ENCODE measurements at places on chromosomes 1 and 21.

DNA sequence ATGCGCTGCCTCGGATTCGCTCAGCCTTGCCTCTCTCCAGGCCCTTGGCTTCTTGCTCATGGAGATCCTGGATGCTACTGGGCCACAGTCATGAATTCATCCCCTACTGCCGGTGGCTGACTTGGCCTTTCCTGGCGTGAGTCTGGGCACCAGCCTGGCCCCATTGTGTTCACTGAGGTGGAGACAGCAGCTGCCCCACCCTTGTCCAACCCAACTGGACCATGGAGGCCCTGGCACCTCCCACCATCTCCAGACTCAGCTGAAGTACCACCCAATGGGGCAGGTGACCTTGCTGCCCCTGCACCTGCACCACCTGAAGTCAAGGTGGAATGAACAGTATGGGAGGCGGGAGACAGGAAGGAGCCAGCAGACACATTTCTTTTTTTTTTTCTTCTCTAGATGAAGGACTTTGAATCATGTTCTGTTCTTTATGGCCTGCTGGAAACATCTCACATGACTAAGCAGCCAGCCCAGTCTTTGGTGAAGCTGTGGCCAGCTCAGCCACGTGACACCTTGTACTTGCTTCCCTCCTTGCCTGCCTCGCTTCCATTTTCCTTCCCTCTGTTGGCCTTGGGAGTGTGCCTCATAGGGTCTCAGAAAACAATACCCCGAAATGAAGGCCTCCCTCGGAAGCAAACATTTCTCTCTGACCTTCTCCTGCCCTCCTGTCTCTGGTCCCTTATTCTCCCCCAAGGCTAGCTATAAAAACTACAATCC is 3.8 kb upstream of the SLC30A2 start:
- DNase-seq: no peak

DNA sequence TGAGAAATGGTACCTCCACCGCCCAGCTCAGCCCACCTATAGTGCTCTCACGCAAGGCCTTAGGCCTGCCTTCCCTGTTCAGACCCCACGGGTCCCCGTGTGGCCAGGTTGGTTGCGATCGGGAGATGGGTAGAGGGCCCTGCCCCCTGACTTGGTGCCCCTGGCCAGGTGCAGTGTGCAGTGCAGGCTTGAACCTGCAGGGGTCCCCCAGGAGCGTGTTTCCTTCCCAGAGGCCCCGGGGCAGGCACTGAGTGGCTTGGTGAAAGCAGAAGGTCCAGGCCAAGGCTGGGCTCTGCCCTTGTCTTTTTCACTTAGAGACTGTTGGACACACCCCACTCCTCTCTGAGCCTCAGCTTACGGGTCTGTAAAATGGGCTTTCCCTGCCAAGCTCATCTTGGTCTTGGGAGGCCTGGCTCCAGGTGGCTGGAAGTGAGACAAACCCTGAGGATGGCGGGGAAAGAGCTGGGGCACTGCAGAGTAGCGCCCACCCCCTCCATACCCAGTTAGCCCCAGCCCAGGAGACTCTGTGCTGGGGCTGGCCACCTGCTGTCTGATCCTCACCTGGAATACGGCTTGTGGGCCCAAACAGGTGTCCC is 9.3 kb upstream of the HES5 start:
- DNase-seq: no peak

DNA sequence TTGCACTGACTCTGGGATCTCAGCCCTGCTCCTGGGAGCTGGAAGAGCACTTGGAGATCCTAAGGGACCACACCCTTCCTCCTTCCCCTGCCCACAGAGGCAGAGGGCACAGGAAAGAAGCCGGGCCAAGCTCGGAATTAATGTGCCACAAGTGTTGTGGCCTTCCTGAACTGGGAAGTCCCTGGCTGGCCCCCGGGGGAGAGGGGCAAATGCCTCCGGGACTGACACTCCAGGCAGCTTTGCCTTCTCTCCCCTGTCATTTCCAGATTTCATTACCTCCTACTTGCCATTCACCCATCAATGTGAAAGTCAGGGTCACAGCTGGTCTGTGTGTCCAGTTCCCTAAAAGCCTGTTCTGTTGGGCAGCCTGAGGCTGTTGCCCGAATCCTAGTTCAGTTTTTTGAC is 21.7 kb downstream of the SESN2 start:
- DNase-seq: no peak

DNA sequence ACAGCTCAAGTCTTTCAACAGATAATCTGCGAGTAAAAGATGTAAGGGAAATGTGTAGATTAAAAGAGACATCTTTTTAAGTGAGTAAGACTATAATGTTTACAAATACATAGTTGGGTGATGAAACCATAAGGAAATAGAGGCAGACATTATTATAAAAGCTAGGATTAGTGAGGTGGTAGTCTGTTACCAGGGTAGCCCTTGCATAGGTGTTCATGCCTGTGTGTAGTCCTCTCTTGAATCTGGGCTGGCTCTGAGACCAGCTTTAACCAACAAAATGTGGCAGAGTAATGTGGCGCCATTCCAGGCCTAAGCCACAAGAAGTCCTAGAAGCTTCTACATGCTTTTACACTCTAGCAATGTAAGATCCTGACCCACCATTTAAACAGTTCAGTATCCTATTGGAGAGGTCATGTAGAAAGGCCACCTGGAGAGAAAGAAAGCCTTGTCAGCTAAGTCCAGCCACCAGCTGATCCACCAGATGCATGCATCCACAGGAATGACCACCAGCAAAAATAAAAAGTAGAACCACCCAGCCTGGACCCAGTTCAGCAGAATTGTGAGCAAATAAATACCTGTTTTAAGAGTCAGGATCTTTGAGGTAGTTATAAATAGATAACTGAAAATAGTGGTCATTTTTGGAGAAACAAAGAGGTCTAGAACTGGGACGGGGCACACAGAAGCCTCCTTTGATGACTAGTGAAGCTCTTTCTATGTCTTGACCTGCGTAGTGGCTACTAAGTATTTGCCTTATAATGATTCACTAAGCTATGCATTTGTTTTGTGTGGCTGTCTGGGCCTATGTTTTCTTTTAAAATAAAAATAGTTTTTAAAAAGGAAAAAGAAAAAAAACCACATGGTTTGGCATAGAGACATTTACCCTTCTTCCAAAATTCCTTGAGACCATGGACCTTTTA is 8.1 kb downstream of the NIBAN1 start:
- DNase-seq: peak; percentile 60

DNA sequence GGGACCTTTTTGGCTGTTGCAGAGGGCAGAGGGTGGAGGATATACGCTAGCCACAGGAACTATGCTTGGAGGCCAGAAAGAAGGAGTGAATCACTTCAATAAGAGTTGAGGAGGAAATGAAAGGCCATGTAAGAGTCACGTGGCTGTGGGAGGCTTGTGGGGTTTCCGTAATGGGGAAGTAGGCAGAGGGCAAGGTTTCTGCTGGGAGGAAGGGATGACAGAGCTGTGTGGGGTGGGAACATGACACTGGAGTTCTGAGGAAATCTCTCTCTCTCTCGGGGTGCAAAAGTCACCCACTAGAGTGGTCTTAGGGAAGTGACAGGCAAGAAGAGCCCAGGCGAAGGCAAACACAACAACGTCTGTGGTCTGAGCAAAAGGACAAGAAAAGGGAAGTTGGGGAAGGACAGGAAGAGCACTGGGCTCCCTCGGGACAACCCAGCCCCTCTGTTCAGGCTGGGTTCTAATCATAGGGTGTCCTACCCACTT is 3.9 kb upstream of the CD1C start:
- DNase-seq: no peak

DNA sequence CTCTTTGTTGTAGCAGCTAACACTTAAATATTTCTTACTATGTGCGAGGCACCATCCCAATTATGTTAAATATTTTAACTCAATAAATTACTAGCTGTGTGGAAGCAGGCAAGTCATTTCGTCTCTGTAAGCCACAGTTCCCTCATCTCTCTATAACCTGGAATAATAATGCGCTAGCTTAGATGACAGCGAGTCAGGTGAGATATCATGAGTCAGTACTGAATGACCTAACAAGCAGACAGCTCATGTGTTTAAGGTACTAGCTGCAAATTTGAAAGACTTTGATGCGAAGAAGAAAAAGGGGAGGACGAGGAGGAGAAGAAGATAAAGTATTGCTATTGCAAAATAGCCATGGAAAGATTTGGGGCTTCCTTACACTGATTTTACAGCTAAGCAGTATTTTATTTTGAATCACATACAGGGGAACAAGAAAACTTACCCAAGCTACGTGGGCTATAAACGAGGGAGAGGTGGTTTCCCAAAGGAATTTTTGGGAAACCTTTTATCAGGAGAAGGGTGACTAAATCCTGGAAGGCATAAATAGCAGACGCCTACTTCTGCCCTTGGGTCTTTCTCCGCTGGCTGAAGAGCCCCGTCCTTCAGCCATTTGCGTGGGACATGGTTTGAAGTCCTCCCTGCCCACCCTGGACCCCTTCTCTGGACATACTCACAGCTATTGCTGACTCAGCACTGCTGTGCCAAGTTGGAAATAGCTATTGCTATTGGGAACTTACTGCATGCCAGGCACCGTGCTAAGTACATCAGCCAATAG is 8.9 kb downstream of the CITED4 start:
- DNase-seq: peak; percentile 87

GRCh38 chr1:4825800-4826450 is 171.5 kb downstream of the AJAP1 start:
- peak; percentile 11 for DNase-seq

GRCh38 chr1:209618756-209619420 is 33.3 kb downstream of the LAMB3 start:
- no peak for DNase-seq
